ENCODE measurements at places on chromosomes 7 and 10.

DNA sequence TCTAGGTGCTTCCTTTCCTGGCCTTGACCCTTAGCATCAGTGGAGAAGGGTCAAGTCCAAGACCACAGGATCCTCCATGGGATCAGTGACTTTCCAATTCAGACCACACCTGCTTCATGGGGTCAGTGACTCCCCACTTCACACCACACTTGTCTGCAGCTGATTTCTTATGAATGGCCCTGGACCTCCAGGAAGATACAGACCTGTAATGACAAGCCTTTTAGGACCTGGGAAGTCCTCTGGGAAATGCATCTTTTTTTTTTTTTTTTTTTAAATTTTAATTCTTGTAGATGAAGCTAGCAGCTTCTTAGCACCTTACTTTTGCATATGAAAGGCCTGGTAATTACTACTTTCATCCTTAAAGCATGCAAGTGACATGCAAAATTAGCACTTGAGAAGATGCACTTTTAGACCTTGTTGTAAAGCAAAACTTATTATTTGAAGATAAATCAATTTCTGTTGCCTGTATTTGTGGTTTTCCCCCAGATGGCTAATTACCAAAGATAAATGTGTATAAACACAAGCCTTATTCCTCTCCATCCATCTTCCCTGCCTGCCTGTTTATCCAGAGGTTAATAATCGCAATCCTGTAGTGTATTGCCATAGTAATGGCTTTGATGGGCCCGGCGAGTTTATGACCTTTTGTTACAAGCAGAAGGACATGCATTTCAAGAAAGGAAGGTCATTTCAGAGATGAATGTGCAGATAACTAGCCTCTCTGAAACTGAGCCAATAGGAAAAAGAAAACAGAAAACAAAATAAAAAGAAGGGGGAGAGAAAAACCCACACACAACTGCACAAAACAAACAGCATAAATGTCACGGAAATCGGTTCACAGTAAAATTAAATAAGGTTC is 1018.7 kb downstream of the TYW1 start:
- no peak for DNase-seq

GRCh38 chr7:43878867-43879266 is 9.6 kb upstream of the MRPS24 start:
- DNase-seq: no peak

DNA sequence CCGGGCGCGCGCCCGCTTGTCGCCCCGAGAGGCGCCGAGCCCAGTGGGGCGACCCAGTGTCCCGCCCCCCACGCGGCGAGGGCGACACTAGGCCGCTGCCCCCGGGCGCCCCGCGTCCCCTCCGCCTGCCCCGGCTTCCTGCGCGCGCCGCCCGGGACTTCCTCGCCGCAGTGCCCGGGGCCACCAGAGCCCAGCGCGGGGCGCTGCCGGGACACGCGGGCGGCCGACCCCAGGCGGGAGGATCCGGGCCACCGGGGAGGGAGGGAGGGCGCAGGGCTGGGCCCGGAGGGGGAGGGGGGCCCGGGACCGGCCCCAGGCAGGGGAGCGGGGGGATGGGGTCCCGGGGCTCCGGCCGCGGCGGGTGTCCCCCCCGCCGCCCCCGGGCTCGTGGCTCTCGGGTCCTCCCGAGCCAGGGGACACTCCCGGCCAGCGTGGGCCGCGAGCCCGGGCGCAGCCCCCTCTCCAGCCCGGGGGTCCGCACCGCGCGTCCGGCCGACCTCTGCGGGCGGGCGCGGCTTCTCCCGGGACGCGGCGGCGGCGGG is 435 bp upstream of the PWWP2B start:
- DNase-seq: no peak

GRCh38 chr7:97022491-97023306 is 1.9 kb downstream of the DLX5 start:
- DNase-seq: no peak

- no peak for DNase-seq
Observed at GRCh38 chr10:85195596-85195995, 867.2 kb downstream of the CCSER2 start.

GRCh38 chr7:50214126-50214670 is 90.3 kb upstream of the IKZF1 start:
- DNase-seq: no peak

GRCh38 chr7:1809070-1809469 is 139.0 kb downstream of the ELFN1 start:
- no peak for DNase-seq

DNA sequence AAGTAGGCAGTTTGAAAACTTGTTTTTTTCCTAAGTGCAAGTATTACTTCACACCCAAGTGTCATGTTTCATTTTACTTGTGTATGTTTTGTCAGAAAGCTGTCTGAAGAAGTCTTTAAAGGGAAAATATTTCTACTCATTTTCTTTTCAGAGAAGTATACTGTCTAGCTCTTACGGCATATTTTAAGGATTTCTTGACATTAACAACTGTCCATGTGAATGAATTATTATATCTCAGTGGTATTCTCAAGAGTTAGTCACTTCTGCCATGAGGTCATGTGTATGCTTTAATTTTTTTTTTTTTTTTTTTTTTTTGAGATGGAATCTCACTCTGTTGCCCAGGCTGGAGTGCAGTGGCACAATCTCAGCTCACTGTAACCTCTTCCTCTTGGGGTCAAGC is 229.5 kb downstream of the BICC1 start:
- no peak for DNase-seq

- no peak for DNase-seq
Observed at GRCh38 chr7:107528461-107528860, 35.3 kb downstream of the COG5 start.

DNA sequence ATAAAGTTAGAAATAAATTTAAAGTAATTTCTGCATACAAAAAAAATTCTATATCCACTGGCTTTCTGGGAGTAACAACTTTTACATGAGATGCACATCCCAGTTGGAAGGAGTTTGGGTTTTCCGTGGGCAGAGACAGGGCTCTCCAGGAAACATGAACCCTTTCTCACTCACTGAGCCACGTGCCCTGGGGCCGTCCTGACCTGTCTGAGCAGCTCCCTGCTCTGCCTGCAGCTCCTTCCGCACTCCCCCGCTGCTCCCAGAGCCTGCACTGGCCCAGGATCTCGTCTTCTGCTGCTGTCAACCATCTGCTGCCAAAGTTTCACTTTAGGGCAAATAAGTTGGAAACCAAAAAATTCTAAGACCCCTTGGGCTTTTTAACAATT is 169.1 kb downstream of the DIP2C start:
- DNase-seq: peak; percentile 17

DNA sequence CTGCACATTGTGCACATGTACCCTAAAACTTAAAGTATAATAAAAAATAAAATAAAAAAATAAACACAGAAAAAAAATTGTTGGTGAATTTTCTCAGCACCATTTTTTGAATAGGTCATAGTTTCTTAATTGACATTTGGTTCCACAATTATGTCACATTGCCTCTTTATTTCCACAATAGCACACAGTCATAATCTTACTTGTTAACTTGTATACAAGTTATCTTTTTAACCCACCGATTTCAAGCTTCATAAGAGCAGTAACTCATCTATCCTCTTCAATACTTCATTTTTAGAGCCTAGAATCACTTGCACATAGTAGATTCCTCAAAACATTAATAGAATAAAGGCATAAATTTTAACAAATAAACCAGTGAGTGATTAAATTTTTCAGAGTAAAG is 1425.1 kb upstream of the LRRTM3 start:
- no peak for DNase-seq

- DNase-seq: no peak
Observed at GRCh38 chr7:100211342-100211780, 8.4 kb upstream of the PVRIG start.

DNA sequence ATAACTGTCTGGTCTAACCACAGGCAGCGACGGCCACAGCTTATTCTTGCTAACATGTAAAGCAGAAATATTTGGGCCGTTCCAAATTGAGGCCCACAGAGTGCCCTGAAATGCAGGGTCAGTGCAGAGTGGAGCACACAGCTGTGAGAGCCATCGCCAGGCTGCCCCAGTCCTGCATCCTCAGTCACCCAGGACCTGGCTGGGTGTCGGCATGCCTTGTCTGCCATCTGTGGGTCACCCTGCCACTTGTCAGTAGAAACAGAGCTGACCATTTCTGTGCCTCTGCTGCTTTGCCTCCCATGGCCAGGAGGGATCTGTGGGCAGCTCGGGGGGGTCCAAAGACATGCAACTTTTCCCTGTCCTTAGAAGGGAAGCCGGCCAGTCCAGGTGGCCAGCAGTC is 57.3 kb upstream of the BTBD16 start:
- no peak for DNase-seq

- DNase-seq: no peak
Observed at GRCh38 chr7:33837356-33837851, 67.9 kb upstream of the BMPER start.

DNA sequence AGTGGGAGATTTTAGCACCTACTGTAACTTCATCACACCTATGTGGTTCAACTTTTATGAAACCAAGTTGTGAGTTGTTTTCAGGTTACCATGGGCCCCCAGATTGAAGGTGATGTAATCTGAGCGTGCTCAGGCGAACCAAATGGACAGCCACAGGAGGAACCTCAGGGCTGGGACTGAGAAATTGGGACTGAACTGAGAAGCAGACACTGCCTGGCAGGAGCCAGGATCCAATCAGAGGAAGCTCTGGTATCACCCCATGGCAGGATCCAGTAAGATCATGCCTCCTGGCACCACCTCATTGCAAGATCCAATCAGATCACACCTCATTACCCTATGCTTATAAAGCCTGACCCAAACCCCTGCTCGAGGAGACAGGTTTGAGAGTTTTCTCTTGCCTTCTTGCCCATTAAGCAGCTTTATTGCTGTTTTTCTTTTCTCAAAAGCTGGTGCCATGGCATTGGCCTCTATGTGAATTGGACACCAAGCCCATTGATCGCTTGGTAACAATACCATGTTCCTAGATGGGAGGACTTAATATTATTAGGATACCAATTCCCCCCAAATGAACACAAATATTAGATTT is 43.2 kb upstream of the GDF10 start:
- DNase-seq: no peak

GRCh38 chr10:126147866-126148587 is 240.2 kb downstream of the ADAM12 start:
- no peak for DNase-seq

DNA sequence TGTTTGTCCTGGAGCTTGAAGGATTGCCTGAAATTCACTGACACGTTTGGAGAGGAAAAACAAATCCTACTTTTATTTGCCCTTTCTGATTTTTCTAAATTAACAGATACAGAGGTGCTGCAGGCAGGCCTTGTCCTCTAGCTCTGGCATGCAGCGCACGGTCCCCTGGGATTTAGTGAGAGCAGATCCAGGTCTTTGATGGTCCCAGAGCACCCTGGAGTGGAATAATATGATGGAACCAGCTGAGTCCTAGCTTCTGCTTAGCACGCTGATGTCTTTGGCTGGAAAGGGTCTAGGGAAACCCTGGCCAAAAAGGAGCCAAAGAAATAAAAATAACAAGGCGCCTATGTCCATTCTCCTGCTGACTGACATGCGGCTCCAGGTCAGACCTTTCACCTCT is 40.5 kb downstream of the C10orf120 start:
- DNase-seq: no peak

- DNase-seq: no peak
Observed at GRCh38 chr10:28349892-28350291, 47.0 kb upstream of the MPP7 start.

- no peak for DNase-seq
Observed at GRCh38 chr7:114791771-114792170, 130.1 kb upstream of the MDFIC start.

DNA sequence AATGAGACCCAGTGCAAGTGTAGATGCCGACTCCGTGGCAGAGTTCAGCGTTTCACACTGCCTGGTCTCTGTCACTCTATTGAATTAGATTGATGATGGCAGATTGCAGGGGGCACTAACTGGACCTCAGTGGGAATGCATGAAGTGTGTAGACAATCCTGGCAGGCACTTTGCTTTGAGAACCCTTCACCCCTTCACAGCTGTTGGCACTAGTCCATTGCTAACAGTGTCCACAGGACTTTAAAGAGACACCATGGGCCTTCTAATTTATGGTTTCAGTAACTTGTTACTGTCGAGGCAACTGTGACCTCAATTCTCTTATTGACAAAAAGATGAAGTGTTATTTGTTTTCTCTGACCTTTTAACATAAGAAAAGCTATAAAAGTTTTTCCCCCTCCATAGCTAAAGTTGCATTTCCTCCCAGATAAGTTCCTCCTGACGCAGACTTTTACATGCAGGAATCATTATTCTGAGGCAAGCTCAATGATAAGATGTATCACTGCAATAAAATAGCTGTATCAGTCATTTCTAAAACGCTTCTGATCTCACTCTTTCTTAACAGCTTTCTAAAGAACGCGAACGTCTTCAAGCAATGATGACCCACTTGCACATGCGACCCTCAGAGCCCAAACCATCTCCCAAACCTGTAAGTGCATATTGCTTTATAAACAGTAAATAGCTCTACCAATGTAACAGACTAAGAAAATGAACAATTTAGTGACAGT is 238.9 kb downstream of the FOXP2 start:
- DNase-seq: no peak

GRCh38 chr7:47454069-47454973 is 127.6 kb downstream of the TNS3 start:
- DNase-seq: no peak

DNA sequence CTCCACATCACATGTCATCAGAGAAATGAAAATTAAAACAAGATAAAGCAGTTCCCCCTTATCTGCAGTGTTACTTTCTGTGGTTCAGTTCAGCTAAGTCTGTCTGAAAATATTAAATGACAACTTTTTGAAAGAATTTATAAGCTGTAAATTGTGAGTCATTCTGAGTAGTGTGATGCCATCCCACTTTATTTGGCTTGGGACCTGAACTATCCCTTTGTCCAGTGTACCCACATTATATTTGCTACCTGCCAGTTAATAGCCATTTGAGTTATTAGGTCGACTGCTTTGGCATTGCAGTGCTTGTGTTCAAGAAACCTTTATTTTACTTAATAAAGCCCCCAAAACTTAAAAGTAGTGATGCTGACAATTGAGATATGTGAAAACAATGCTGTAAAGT is 804.2 kb downstream of the ANKRD7 start:
- DNase-seq: no peak

GRCh38 chr7:23011222-23011924 is 2.6 kb downstream of the HYCC1 start:
- no peak for DNase-seq

DNA sequence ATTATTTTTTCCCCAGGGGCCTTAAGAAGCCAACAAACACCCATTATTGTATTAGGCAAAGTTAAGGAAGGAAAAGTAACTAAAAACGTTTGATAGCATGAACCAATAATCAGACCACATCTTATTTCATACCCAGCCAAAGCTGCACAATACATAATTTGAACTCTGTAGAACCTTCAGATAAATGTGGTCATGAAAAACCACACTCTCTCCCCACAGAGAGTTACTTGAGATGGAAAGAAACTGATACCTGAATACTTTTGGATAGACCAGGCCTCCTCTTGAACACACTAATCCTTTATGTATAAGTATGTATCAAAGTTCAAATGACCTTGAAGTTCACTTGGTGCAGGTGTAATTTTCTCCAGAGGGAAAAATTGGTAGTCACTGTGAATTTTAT is 146.6 kb upstream of the FAM13C start:
- no peak for DNase-seq

DNA sequence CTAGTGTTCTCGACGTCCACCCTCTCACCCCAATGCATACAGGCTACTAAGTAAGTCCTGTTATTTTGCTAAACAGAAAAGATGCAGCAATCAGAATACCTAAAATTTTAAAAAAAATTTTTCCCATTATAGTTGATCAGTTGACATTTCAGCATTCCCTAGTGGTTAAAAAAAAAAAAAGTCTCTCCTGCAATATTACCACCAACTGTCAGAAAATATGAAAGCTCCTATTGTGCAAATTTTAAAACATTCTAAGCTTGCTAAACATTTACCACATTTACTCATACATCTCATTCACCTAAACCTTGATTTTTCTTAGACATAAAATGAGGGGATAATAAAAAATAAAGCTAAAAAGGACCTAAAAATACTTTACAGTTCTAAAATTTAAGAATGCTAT is 165.6 kb downstream of the AVL9 start:
- DNase-seq: no peak

All from LNCaP clone FGC (cell line).